Activated naive CD4-positive, alpha-beta T cell treated with anti-CD3 and anti-CD28 coated beads, Interleukin-2, amount 50 U/mL, for 72 hours (primary cell): ENCODE measurements at places on chromosomes 16 and 17. TPM values are rescaled to one million over a fixed set of nuclear protein-coding genes. Genes with fewer than 3 reads are reported as not detected.

KRTAP16-1 gene
- total RNA-seq, result not detected

FOXJ1 gene
- 0.56 TPM for total RNA-seq

SMARCD2 gene
- total RNA-seq, result 113 TPM

DNA sequence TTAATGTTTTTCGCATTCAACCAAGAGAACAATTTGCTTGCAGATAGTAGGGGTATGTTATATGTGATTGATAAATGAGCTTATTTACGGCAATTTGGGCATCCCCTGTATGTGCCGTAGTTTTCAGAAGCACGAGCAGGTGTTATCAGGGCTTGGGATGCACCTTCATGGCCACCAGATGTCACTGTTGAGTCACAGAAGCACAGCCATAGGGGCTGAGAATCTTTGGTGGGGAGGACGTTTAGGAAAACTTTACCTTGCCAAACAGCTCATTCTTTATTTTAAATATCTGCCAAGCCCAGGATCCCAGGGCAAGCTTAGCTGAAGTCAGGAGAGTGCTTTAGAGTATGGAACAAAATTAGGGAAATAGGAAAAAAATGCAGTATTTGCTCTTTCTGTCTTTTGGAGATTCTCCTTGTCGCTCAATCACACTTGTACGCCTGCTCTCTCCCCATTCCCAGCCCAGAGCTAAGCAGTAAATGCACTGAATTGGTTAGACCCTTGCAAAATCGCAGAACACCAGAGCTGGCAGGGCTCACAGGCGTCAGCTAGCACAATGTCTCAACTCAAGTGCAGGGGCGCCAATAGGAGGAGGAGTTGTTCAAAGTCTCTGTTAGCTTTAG, 93.6 kb upstream of the MPHOSPH6 start:
- no peak for DNase-seq

DNA sequence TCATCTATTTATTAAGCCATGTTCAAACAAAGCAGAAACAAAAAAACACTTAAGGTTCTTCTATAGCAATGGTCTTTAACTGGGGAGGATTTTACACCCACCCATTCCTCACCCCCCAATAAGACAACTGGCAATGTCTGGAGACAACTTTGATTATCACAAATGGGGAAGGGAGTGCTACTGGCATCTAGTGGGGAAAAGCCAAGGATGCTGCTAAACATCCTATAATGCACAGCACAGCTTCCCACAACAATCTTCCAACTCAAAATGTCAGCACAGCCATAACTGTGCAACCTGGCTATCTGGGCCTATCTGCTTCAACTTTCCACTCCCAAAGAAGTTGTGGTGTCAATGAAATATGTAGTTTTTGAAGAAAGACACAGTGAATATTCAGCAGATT, 1044.4 kb downstream of the CDH8 start:
- no peak for DNase-seq

DNA sequence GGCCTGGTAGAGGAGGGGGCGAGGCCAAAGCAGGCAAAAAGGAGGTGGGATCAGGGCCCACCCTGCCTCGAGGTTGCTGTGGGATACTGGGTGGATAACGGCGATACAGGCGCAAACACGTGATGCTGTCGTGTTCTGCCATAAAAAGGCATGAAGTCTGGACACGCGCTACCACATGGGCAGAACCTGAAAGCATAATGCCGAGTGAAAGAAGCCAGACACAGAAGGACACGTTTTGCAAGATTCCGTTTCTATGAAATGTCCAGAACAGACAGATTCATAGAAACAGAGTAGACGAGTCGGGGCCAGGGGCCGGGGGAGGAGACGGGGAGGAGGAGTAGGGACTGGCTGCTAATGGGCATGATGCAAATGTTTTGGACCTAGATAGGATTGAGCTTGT, 43.5 kb downstream of the ZDHHC7 start:
- DNase-seq, result no peak

DNA sequence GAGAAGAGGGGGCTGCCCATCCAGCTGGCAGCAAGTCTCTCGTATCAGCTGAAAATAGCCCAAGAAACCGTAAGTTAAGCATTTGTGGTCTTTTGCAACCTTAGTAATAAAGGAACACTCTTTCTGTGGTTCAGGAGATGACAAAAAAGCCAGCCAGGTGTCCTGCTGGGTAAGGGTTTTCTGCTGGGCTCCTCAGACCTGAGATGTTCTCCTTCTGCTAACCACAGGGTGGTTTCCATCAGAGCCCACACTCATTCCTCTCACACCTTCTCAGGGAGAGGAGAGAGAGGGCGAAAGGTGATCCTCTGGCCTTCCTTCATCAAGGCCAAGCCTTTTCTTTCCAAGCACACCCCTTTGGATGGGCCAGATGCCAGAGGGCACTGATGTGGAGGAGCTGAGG, 70.7 kb downstream of the TEX14 start:
- no peak for DNase-seq

DNA sequence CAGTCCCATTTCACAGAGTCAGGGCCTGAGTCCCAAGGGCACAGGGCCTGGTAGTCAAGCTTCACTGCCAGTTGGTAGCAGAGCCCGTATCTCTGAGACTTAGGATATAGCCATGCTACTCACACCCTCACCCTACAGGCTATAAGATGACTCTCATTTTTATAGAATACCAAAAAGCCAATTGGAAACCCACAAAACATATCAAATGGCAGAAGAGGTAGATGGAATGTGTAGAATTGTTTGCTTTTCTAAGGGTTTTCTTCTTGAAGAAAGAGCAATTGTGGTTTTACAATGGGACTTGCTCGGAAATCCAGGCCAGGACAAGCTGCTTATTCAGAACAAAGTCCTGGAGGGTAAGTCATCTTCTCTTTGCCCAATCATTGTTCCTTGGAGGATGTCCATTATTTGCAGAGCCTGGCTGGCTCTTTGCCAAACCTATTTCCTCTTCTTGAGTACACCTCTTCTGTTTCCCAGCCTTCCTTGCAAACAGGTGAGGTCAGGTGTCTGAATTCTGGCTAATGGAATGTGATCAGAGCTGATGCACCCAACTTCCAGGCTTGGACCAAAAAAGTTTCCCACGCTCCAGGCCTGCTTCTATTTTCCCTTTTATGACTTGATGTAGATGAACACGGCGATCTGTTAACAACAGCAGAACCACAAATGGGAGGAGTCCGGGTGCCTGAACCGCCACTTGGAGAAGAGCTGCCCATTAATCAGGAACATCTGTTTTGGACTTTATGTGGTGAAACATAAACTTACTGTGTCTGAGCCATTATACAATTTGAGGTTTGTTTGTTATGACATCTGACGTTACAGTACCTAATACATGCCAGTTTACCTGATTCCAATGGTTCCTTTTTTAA, 16.9 kb upstream of the CCL22 start:
- DNase-seq, result no peak

DNA sequence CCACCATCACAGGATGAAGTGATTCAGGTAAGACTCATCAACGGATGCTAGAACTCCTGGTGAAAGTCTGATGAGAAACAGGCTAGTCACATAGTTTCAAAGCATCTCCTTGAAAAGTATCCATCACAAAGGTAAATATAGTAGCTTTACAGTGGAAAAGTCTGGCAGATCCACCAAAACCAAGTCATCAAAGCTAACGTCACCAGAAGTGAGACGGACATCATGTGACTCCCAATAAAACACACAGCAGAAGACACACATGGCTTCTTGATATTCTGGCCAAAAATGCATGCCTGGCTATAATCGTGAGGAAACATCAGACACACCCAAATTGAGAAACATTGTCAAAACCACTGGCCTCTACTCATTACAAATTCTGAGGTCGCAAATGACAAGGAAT, 17.9 kb upstream of the TRPV3 start:
- no peak for DNase-seq

DNA sequence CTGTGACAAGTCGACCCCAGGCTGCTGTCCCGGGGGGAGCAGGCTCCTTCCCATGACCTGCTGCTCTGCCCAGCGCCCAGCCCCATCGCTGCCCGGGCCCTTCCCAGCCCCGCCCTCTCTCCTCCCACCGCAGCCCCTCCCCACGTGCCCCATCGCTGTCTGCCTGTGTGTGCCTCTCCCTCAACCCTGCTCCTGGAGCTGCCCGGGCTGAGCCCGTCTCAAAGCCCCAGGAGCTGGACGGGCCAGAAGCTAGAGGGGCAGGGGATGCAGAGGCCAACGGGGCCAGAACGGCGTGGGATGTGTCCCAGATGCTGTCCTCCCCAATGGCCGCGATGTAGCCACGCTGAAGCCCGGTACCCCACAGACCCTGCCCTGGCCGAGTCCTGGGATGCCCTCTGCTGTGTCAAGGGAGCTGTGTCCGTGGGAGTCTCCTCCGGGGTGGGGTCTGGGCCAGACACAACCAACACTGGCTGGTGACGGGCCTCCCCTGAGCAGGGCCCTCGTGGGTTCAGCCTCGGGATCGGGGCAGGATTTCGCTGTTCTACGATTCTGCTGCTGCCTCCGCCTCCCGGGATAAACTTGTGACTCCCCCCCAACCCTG, 118.2 kb upstream of the ZNF750 start:
- DNase-seq, result no peak

DNA sequence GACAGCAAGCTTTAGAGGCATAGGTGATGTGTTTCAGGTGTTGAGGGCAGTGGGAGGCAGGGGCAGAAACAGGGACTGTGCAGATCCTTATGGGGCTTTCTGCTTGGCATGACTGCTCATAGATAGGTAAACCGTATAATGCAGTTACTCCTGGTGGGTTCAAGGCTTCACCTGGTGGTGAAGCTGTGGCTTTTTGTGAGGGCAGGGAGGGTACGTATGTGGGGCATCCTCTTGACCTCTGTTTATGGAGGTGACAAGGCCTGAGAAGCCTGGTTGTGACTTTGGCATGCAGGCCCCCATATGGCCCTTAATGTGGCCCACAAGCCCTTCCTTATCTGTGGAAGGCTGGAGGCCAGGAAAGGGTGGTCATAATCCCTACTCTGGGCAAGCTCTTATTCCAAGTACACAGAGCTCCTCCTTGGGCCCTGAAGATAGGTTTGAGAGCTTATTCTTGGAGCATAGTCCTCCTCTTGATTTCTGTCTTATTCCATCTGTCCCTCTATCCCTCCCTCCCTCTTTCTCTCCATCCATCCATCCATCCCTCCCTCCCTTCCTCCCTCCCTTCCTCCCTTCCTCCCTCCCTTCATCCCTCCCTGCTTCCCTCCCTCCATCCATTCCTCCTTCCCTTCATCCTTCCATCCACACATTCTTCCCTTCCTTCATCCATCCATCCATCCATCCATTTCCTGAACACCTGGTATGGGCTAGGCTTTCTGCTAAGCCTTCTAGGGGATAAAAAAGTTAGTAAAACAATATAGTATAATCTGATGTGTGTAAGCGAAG, 1.3 kb upstream of the CCL16 start:
- DNase-seq, result no peak

DNA sequence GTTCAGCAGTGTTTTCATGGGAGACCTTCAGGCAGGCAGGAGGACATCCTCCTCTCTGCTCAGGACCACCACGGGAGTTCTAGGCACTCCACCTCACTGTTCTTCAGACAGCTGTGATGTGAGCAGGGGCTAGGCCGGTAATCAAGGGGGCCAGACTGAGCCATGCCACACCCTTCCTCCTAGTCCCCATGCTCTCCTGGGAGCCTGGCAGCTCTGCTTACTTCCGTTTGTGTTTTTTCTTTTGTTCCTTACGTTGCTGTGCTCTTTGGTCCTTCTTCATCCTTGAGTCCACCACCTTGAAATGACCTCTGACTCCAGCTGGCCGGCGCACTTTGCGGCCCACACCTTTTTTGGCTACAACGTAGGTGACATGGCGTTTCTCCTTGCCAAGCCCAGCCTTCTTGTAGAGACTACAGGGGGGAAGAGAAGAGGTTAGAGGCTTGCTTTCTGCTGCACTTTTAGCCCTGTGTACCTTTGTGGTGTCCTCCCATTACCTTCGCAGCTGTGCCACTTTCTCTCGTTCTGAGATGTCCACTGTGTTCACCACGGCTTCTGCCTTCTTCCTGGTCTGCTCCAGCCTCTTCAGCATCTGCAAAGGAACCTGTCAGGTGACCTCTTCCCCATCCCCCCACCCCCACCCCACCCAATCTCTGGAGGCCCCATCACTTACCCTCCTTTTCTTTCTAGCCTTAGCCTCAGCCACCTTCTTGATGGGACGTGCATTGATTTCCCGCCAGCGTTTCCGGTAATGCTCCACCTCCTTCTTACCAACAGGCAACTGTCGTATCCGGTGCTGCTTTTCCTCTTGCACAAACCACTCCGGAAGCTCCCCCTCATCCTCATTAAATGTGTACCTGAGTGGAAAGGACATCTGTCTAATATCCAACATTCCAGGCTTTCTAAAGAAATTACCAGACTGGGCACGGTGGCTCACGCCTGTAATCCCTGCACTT, 7.4 kb upstream of the PSMC5 start:
- no peak for DNase-seq

DNA sequence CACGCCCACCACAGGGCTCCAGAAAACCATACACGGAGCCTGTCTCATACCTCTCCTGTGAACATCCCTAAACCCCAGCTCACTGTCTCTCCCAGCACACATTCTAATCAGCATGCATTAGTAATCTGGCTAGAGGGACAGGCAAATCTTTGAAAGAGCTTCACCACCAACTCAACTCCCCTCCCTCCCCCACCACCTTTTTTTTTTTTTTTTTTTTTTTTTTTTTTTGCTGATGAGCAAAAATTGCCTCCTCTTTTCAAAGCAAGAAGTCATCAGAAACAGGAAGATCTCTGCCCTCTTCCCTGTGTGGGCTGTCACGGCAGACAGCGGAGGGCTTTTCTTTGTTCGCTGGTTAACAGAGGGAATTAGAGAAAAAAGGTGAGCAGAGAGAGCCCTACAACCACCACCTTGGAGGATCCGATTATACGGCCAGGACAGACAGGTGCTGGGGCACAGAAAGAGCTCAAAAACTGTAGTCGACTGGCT, 19.9 kb downstream of the GAS7 start:
- DNase-seq, result no peak

DNA sequence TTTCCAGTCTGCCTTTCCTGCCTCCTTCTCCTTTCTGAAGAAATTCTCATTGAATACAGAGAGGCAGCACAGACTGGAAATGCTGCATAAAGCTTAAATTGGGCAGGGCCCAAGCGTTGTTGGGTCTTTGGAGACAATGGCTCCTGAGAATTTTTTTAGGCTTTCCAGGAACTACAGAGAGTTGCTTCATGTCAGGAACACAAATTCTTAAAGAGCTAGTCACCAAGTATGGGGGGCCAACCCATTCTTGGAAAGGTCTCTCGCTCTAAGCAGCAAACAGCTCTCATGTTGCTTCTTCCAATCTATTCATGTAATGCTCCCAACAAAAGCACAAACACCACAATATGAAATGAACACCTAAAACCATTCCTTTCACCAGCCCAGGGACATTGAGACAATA, 6.9 kb downstream of the HNF1B start:
- DNase-seq, result no peak

DNA sequence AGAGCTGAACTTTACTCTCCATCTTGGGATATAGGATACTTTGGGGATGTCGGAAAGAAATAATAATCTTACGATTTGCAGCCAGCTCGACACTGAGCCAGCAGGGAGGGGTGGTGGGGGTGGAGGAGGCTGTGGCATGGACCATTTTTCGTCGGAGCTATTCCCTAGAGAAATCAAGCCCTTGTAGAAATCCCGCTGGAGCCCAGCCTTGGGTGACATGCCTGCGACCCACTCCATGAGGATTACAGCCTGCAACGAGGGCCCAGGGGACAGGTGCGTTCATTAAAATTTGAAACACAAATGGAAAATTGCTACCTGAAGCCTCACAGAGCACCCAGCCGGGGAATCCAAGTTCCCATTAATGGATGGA, 82.8 kb upstream of the GSE1 start:
- no peak for DNase-seq
